ENCODE measurements at places on chromosomes 5 and 9.
A peak's percentile ranks its signal among the peaks of the same experiment; 100 is the strongest.

DNA sequence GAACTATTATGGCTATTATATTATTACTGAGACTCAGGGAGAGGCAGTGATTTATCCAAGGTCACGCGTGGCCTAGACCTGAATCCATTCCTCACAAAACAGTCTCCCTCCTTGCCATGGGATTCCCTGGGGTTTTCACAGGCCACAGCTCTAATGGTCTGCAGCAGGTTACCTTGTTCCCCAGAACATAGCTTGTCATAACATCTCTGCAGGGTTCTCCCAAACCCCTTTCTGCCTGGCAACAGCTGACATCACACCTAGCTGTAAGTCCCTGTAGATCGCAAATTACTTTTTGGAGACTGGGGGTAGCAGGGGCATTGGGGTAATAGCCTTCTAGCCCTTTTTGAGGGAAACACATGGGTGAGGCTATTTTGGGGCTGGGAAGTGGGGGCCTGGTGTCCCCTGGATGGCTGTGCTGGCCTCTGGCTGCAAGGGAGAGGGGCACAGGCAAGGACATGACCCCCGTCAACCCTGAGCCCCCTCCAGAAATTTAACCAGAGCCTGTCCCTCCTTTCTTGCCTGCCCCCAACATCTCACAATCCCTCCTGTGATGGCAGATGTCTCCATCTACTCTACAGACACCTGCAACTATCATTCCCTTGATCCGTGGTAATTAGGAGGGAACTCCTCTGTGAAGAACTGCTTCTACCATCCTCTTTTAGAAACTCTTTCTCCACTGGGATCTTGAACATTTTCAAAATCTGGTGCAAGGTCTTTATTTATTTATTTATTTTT lies 1.3 kb downstream of the CD74 start:
- DNase-seq: no peak

- no peak for DNase-seq
These were observed 262.7 kb downstream of the YTHDC2 start for GRCh38 chr5:113776168-113776567.

DNA sequence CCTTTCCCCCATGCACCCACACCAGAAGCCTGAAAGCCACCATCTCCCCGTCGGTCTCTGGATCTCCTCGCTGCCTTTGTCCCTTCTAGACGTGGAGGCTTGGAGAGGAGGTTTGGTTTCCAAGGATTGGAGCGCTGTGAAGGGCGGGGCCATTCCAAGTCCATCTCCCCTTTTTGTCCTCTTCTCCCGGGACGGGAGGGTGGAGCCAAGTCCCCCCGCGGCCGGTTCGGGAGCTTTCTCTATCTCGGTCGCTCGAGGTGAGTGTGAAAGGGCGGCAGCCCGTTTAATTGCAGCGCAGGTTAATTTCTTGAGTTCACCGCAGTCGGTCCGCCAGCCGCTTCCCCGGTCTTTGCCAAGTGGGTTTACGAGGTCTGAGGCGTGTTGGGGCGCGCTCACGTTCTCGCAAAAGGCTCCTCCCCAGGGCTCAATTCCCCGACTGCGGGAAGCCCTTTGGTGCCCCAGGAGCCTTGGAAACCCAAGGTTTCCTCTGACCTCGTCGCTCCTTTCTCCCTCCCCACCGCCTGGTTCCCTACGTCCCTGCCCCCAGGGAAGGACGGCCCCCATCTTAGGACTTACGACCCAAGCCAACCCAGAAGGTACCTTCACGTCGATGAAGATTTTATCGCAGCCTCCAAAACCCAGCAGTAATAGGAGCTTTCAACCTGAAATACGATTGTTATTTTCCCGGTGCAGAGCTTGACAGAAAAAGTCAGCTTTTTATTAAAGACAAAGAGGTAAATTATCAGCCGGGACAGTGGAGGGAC lies 2.8 kb upstream of the ZNF462 start:
- peak; percentile 48 for DNase-seq

DNA sequence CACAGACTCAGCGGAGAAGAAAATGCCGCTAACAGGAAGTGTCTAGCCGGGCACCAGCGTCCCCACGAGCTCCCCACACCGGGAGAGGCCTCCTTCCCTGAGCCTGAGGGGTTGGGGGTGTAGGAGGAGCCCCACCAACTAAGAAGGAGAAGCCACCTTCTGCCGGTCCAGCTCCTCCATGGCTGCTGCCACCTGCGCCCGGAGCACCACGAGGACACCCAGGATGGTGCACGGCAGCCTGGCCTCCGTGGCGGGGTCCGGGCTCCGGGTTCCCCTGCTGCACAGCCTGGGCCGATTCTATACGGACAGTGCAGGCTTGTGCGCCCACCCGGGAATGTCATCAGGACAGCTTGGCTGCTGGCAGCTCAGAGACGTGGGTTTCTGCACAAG lies 297 bp downstream of the LCN8 start:
- DNase-seq: no peak

DNA sequence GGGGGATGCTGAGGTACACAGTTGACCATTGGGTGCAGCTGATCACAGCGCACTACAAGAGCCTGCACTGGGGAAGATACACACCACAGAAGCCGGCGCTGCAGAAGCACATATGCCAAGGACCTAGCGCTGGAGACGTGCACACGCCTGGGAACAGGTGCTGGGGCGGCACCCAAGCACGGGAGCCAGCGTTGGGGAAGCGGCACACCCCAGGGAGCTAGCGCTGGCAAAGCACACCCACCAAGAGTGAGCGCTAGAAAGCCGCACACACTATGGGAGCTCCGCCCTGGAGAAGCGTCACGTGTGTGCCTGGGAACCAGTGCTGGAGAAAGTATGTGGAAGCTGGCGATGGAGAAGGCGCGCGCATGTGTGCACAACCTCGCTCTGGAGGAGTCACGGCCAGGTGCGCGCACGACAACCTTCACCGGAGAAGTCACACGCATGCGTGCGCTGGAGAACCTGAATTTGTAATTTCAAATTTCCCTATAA lies 4.5 kb downstream of the FANCC start:
- peak; percentile 46 for DNase-seq

- no peak for DNase-seq
These were observed 206.4 kb downstream of the C9orf50 start for GRCh38 chr9:129414377-129414992.

DNA sequence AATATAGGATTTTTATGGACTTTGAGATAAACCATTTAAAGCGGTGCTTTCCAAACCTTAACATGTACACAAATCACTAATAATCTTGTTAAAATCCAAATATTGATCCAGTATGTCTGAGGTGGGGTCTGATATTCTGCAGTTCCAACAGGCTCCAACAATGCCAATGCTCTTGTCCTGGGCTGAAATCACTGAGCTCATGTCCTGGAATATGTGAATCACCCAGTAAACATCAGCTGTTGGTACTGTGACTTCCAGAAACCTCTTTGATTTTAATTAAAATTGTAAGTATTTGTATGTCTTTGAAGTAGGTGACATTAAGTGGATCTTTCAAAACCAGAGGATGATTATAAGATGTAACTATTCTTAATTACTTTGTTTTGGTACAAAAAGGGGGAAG lies 52.8 kb upstream of the CAST start:
- DNase-seq: no peak

DNA sequence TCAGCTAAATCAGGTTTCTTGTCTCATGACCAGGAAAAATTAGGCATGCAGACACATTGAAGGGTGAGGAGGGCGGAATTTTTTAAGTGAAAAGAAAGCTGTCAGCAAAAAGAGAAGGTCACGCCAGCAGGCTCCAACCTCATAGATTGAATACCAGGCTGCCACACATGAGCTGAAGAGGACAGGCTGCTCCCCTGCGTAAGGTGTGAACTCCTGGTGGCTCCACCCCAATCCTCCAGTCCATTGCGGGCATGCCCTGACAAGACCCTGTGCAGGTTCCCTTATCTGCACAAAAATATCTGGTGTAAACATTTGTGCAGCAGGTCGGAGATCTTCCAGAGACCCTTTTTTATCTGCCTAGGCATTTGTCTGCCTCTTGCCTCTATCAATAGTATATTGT lies 22.9 kb upstream of the TEX10 start:
- DNase-seq: no peak

- no peak for DNase-seq
These were observed 242.5 kb downstream of the CACNA1B start for GRCh38 chr9:138120072-138120471.

- DNase-seq: no peak
These were observed 244.6 kb upstream of the ATP10B start for GRCh38 chr5:161096581-161096980.

GRCh38 chr5:121691478-121691877 lies 160.2 kb upstream of the FTMT start:
- no peak for DNase-seq

- DNase-seq: no peak
These were observed 13.9 kb upstream of the HAND1 start for GRCh38 chr5:154491941-154492340.

- no peak for DNase-seq
These were observed 24.3 kb downstream of the PLPP1 start for GRCh38 chr5:55510523-55510880.

GRCh38 chr5:132219289-132219970 lies 8.2 kb downstream of the P4HA2 start:
- no peak for DNase-seq

DNA sequence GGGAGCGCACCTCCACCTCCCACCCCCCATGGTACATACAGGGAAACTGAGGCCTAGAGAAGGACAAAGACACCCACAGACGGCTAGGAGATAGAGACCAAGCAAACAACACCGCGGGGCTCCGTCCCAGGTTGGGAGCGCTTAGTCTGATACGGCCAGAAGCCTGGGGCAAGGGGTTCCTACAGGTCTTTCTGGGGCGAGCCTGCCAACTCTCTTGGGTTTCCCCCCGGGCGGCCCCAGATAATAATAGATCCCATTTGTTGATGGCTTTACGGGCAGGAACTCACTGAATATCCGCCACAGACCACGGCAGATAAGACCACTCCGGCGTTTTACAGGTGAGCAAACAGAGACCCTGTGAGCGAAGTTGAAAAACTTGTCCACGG lies 5.0 kb upstream of the EBF1 start:
- no peak for DNase-seq

DNA sequence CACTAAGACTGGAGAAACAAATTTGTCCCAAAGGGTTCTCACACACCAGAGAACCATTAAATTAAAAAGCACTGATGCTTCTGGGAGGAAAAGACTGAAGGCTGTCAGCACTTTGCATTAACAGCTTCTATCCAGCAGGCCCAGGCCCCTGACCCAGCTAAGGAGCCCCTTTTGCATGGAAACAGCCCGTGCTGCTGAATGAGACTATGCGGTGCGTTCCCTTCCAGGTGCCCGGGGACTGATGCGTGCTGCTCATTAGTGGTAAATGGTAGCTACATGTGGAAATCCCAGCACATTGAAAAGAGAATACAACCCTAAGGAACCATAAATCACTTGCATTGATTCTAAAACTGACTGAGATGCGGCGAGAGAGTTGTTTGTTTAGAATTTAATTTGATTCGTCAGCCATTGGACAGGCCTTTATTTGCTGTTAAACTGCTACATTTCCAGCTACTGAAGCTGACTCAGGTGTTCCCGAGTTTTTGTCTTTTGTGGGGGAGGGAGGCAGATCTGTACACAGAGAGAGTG lies 351.0 kb upstream of the SLC24A2 start:
- DNase-seq: no peak

DNA sequence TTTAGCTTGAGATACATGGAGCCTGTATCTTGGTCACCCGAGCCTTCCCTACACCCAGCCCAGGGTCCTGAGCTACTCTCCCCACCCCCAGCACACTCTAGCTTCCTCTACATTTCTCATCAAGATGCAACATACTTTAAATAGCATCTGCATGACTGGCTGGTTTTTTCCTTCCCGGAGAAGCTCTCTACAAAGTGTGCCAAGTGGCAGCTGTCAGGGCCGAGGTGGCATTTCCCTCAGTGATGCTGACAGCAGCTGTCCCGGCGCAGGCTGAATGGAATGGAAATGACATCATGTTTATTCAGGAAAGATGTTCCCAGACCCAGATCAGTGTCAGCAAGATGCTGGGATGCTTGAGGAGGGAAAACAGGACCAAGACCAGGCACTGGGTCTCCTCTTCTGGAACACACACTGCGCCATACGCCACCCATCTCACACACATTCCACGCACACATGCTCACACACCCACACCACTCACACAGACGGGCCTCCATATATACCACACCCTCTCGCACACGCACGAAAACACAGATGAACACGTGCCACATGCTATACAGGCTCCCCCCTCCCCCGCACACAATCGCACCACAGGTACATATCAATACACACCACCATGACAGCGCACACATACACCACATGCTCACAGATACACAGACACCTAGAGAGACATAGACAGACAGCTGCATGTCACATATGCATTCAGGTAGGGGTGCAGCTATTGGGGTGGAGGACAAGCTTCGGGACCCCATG lies 67.8 kb downstream of the LHX2 start:
- DNase-seq: no peak

DNA sequence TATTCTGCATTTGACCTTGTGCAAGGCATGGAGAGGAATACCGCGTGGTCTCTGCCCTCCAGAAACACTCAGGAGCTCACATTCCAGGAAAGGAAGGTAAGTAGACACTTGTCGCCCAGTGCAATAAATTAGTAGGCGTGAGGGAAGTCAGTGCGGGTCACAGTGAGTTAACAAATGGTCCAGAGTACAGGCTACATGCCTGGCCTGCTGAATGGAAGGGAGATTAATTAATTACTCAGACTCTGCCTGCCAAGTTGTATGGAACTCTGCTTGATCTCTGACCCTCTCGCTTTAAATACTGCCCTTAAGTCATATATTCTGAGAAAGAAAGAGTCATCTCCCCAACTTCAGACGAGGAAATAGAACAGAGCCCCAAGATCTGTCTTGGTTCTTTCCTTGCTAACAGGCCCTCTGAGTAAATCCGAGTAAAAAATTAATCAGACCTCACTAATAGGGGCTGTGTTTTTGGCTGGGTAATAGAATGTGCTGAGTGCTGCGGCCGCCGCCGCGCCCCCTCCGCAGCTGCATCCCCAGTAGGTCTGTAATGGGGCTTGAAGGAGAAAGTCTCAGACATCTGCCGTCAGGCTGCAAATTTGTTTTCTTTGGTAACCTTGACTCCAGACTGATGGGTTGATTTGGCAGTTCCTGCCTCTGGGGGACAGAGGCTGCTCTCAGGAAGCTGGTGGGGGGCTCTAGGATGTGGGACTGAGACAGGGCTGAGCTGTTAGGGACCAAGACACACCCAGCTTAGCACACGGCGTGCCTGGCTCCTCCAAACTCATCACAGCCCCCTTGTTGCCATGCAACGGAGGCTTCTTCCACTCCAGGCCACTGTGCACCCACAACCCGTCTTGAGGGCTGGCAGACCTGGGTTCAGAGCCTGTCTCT lies 144.4 kb downstream of the NSG2 start:
- DNase-seq: no peak

DNA sequence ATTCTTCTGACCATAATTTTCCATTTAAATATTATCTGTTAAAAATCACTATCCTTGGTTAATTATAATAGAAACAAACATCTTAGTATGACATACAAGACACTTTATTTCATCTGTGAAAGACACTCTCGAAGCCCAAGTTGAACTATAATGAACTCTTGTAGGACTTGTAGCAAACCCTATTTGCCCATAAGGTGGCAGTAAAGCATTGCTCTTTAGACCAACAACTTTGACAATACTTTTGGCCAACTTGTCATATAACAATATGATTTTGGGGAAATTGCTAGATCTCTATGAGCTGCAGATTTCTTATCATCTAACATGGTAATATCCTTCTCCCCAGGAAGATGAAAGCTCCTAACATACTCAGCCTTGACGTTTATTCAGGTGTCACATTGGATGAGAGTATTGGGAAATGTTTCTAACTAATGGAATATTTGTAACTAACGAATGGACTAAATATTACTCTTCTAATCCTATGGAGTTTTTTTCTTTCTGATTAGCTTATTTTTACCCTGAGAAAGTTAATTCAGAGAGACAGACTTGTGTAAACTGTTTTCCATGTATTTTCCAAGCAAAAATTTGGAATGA lies 11.0 kb downstream of the SPINK14 start:
- peak; percentile 18 for DNase-seq

GRCh38 chr9:28389411-28389810 lies 816.1 kb upstream of the C9orf72 start:
- no peak for DNase-seq

All from epithelial cell of prostate (primary cell).